ENCODE measurements at places on chromosomes 5 and 9.

DNA sequence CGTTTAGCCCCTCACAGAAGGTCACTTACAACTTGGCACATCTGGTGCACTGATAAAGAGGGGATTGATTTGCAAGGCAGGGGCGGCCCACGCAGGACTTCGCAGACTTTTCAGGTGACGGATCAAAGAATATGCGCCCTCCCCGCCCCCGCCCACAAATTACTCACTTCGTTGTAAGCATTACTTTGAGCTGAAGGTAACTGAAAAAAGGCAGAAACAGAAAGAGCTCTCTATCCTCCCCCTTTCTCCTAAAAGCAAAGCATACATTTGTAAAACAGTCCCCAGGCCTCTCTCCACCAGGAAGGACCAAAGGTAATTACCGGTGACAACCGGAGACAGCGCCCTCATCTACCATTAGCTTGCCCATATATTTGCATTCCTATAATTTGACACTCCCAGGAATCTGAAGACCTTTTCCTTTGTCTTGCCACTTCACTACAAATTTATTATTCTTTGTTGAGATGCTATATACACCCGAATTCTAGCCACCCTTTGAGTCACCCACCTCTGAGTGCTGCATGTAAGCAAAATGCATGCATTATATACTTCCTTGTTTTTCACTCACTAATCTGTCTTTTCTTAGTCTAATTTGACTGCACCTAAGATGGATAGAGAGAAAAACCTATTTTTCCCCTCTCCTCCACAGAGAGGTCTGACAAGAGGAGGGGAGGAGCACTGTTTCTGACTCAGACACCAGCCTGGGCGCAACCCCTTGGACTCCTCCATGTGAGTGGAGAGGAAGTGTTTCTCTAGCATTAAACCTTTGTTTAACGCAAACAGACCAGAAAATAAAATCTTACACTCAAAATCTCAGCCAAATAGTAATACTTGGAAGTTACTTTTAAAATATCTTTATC lies 74.7 kb upstream of the SPIN1 start:
- DNase-seq = no peak

- no peak for DNase-seq
These were observed 1.2 kb upstream of the PHYHD1 start for GRCh38 chr9:128919402-128920089.

- DNase-seq = no peak
These were observed 14.8 kb upstream of the SLC25A51 start for GRCh38 chr9:37918665-37919170.

DNA sequence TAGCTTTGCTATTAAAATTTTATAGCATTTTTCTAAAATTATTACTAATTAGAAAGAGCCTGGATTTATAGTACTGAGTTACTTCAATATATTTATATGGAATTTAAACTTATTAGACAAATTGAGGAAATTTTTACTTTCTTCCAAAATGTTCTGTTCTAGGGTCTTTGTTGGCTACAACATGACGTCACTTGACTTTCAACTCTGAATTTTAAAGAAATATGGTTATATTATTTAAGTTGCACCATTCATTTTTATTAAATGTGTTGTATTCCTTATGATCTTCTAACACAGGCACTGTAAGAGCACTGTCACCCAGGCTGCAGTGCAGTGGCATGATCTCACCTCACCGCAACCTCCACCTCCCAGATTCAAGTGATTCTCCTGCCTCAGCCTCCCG lies 119.4 kb upstream of the CYLC2 start:
- no peak for DNase-seq

GRCh38 chr5:135112008-135112725 lies 78.1 kb upstream of the PITX1 start:
- DNase-seq = no peak
